ENCODE measurements at places on chromosomes 5 and 9. TPM values are rescaled to one million over a fixed set of nuclear protein-coding genes. Genes with fewer than 3 reads are reported as not detected.

C6 gene
- total RNA-seq = 26.9 TPM

HMMR gene
- 11.3 TPM for total RNA-seq

RMRP gene
- total RNA-seq = 11,420 TPM

CSF1R gene
- total RNA-seq = not detected

DND1 gene
- not detected for total RNA-seq

POU5F2 gene
- total RNA-seq = 0.16 TPM

FAM53C gene
- total RNA-seq = 25.4 TPM

MCC gene
- 59.5 TPM for total RNA-seq

ANAPC2 gene
- total RNA-seq = 20.3 TPM

COQ4 gene
- 30.5 TPM for total RNA-seq

C5orf47 gene
- total RNA-seq = not detected

PCDHB6 gene
- 0.49 TPM for total RNA-seq

PCDHGB7 gene
- total RNA-seq = 7.8 TPM

STKLD1 gene
- not detected for total RNA-seq

TNFSF8 gene
- not detected for total RNA-seq

PRKAA1 gene
- 75.0 TPM for total RNA-seq

CTXN3 gene
- not detected for total RNA-seq

SELENOP gene
- 25.3 TPM for total RNA-seq

ADAMTS2 gene
- total RNA-seq = 162 TPM

HSPB3 gene
- not detected for total RNA-seq

GHR gene
- 5.2 TPM for total RNA-seq

WHRN gene
- 1.8 TPM for total RNA-seq

PCDHAC1 gene
- total RNA-seq = not detected

EMB gene
- 0.81 TPM for total RNA-seq

CD180 gene
- not detected for total RNA-seq

NR5A1 gene
- total RNA-seq = not detected

BTNL3 gene
- total RNA-seq = not detected

CYSRT1 gene
- total RNA-seq = not detected

GLRA1 gene
- not detected for total RNA-seq
